ENCODE measurements at places on chromosomes 3 and 15.

DNA sequence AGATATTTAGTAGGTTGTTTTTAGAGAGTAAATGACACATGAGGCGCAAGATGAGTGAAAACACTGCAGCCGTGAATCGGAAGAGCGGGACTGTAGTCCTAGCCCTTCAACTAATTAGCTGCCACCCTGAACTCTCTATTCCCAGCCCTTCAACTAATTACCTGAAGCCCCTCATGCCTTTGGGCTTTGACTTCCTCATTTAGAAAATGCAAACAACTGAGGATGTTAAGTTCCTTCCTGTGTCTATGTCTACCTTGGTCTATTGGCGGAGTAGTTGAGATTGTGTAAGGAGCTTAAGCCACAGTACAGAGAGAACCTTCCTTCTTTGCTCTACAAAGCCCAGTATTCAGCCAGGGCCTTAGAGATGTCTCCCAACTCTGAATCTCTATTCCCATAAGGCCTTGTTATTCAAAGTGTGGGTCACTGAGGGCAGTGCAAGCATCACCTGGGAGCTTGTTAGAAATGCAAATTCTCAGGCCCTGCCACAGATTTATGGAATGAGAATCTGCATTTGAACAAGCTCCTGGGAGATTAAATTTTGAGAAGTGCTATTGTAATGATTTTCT is 71.8 kb upstream of the SCN5A start:
- DNase-seq: no peak

DNA sequence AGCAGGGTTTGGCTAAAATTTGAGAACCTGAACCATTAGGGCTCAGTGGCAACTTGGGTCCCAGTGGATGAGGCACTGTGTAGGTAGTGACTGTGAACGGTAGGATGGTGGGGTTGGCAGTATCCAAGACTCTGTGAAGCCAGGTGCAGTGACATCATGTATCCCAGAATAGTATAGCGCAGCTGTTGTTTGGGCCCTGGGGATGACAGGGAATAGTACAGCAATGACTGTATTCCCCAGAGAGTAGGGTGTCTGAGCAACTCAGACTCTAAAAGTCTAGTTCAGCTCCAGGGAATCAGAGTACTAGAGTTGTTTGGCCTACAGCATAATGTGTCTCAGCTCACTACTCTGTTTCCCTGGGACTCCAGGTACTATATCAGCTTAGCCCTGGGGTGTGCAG is 20.7 kb upstream of the PPP2R3A start:
- no peak for DNase-seq

- no peak for DNase-seq
These were observed 45.8 kb upstream of the UMPS start for GRCh38 chr3:124684459-124684858.

GRCh38 chr3:184471439-184471838 is 90.1 kb upstream of the EPHB3 start:
- DNase-seq: no peak

DNA sequence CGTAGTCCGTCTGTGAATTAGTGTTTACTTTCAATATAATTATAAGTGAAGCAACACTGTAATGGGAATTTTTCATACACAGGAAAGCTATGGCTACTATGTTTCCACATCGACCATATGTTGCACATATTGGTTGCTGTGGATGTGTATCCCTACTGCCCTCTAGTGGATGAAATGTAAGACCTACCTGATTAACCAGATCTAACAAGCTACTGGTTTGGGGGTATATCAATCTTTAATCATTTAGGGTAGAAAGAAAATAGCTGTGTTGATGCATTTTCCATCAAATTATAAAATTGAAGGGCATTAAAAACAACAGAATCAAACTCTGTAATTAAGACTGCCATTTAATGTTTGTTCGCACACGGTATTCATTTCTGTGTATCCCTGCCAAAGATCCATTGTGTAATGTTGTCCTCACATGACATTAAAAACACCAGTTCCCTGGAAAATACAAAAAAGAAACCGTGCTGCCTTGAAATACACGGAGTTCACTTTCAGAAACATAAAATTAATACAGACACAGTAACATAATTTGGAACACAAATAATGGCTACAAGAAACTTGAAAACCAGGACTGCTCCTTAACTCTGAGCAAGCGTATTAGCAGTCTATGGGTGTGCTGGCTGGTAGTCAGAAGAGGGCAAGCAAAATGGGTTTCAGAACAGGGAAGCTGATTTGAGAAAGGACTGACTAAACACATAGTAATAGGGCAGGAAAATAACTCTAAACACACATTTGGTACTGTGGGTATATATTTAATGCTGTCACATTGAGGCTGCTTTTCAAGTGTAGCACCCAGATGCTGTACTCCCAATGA is 125.1 kb downstream of the TIGIT start:
- DNase-seq: peak; percentile 74

GRCh38 chr15:36079021-36079420 is 500.4 kb upstream of the CDIN1 start:
- DNase-seq: no peak

- no peak for DNase-seq
These were observed at the start of gene FBLN2 for GRCh38 chr3:13548696-13549622. FBLN2 (plus strand) TSS chr3:13549125; CDS start chr3:13570356, 21,231 bp downstream.

- no peak for DNase-seq
These were observed 68.8 kb downstream of the IL1RAP start for GRCh38 chr3:190582667-190583066.

GRCh38 chr3:143832433-143832832 is 15.8 kb downstream of the SLC9A9 start:
- no peak for DNase-seq

DNA sequence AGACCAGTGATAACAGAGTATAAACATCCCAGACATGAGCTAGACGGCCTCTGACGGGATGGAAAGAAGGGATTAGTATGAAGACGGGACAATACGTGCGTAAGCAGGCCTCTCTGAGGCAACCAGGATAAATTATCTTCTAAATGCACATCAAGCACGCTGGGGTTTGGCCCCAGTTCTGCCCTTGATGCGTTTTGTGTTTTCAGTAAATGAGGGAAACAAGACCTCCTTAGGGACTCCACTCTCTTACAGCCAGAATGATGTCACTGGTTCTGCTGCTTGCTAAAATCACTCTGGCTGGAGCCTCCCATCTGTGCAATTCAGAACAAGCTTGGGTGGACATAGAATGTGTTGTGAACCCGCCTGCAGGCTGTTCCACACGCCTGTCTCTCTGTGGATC is 156.0 kb upstream of the MCTP2 start:
- DNase-seq: no peak

- DNase-seq: peak; percentile 61
These were observed 63.0 kb downstream of the CHSY1 start for GRCh38 chr15:101188637-101189408.

DNA sequence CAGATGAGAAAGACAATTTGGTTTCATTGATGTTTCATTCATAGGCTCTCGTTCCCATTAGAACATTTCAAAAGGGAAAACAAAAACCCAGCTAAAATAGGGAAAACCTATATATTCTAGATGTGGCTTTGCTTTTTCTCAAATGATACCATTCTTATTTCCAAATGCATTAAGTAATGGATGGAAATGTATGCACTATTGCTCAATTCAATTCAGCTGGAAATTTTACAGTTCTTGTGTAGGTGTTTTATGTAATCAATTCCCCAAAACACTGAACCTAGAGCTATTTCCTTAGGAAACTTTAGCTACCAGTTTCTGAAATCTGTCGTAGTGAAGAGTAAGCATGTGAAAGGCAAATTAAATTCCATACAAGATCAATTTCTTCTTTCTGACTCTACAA is 11.7 kb downstream of the IL1RAP start:
- DNase-seq: no peak

- DNase-seq: no peak
These were observed 966 bp upstream of the PKM start for GRCh38 chr15:72231833-72232478.

DNA sequence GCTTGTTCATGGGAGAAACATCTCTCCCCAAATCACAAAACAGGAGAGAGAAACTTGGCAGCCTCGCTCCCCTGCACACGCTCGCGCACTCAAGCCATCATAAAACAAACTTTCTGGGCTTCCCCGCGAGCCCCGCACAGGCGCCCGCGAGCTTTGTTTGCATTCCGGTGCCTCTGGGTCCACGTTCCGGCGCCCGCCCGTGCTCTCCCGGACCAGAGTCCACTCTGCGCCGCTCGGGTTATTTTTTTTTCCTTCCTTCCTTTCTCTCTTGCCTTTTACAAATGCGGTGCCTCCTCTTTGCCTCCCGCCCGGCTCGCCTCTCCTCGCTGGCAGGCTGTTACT is 363 bp downstream of the MAGI1 start:
- DNase-seq: no peak

DNA sequence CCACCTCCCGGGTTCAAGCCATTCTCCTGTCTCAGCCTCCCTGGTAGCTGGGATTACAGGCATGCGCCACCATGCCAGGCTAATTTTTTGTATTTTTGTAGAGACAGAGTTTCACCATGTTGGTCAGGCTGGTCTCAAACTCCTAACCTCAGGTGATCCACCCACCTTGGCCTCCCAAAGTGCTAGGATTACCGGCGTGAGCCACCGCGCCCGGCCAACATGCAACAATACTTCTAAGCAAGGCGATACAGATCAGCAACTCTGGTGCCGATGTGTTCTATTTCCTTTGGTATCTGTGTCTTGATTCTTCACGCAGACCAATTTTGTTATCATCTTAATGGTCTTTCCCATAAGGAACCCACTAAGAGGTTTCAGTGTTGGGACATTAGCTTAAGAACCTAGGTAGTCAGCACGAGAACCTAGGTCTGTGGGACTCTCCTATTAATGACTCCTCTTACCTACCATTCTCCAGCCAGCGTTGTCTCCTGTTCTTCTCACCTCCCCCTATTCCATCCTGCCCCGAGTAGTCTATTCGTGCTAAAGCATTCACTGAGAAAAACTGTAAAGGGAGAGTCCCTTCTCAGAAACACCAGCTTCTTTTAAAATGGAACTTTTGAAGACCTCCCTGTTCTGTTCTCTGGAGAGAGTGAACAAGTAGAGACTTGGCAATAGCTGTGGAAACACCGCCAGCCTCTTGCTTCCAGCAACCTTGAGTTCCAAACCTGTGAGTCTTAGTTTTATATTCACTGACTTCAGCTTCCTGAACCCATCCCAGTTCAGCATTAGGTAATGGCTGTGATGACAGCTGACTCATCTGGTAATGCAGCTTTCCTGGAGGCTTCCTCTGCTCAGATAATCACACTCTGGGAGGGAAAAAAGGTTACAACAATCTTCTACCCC is 61.2 kb downstream of the TSC22D2 start:
- DNase-seq: peak; percentile 94

DNA sequence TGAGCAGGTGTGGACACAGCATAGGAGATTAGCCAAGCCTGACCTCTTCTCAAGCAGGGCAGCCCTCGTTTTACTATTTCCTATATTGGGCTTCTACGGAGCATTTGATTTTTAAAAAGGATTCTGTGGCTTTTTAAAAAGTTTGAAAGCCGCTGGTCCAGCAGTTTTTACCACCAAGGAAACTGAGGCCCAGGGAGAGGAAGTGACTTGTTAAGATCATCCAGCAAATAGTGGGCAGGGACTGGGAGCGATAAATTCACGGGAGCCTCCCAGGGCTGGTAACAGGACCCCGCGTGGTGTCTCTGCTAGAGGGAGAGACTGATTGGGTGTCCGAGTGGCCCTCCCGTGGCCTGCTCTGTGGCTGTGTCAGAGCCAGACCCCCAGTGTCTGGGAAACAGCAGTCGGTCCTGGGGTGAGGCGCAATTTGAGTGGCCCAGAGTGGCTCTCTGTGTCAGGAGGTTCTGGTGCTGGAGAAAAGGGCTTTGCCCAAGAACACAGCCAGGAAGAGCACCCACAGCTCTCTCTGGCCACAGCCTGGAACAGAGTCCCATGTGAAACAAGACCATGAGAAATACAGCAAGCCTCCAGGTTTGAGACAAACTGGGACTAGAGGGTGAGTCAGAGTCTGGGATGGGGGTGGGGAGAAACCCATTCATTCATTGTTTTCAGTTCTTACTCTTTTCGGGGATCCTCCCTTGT is 4.2 kb downstream of the FURIN start:
- DNase-seq: no peak

DNA sequence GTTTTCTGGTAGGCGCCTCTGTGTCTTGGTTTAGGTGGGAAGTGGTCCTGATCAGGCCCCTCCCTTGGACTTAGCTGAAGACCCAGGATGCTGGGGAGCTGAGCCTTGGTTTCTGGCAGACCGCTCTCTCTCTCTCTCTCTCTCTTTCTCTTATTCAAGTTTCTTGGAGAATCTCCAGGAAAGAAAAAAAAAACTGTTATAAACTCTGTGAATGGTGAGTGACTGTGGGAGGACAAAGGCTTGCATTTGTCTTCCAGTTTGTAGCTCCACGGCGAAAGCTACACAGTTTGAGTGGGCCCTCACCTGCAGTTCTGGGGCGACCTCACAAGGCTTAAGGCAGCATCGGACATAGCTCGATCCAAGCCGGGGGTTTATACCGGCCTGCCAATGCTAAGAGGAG is 7.5 kb downstream of the DET1 start:
- DNase-seq: no peak

- no peak for DNase-seq
These were observed 7.3 kb upstream of the FURIN start for GRCh38 chr15:90860942-90861675.

- DNase-seq: no peak
These were observed 210.9 kb upstream of the KCNMB2 start for GRCh38 chr3:178325330-178325729.

DNA sequence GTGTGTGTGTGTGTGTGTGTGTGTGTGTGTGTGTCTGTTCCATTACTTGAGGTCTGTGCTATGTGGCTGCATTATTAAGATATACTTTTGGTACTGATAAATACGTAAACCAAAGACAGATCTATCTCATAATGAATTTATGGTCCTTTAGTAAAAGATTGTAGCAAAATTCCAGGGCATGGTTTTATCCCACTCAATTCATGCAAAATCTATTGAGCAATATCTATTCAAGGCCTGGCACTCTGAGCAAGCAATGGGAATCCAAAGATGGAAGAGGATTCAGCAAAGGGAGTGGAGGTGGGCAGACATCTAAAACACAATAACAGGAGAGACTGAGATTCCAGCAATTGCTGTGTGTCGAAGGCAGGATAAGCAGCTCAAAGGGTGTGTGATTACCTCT is 86.8 kb downstream of the RFTN1 start:
- DNase-seq: no peak

DNA sequence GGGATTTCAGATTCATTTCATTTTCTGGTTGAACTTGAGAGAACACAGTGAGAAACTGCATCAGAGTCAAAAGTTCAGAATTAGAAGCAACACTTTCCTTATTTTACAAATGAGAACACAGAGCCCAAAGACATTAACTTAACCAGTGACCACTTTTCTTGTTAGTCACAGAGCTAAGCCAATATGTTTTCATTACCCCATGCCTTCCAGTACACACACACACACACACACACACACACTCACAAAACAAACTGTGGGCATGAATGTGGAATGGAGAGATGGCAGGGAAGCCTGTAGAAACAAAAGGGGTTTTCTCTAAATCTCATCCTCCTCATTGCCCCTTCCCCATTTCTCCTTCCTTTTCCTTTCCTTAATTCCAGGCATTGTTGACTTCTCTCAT is 267.4 kb upstream of the GADL1 start:
- no peak for DNase-seq

GRCh38 chr3:52352566-52352965 is 36.4 kb downstream of the DNAH1 start:
- DNase-seq: no peak

Measured in HS-5 (cell line).